Vagina (tissue), 2 donors: ENCODE measurements at places on chromosomes 7 and 10. TPM values are rescaled to one million over a fixed set of nuclear protein-coding genes. Genes with fewer than 3 reads are reported as not detected.

GRCh38 chr7:148609045-148609725 lies 18.6 kb downstream of the C7orf33 start:
- DNase-seq, result no peak
- H3K4me3 ChIP-seq, result no peak overlapping the region
- H3K36me3 ChIP-seq, result no peaks in the 10 kb centered on the region
- H3K4me1 ChIP-seq, result no peaks in the 10 kb centered on the region
- no peak overlapping the region for H3K27ac ChIP-seq
- H3K27me3 ChIP-seq, result no peaks in the 10 kb centered on the region

DNA sequence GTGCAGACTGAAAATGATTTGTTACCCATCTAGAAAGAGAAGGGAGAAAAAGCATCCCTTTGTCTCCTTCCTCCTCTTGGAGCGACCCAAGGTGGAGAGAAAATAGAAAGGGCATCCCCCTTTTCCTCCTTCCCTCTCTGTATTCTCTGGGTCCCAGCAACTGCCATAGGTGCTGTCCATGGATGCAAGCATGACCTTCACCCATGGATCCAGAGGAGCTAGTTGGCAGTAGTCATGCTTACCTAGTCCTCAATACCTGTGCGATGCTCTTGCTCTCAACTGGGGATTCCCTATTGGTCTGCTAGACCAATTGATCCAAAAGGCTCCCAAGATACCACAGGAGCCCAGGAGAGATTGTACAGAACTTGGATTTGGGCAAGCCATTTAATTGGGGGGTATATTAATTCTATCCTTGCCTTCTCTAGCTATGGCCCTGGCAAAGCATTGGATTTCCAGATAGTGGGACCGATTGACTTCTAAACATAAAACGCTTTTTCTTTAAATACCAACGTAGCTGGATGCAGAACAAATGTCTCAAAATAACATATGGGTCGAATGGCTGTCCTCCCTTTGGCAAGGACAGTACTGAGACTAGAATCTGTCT lies 547.8 kb upstream of the IGFBP3 start:
- no peaks in the 10 kb centered on the region for H3K36me3 ChIP-seq
- H3K4me3 ChIP-seq, result no peak overlapping the region
- H3K4me1 ChIP-seq, result no peaks in the 10 kb centered on the region
- no peak for DNase-seq
- H3K27me3 ChIP-seq, result no peaks in the 10 kb centered on the region
- no peak overlapping the region for H3K27ac ChIP-seq

DNA sequence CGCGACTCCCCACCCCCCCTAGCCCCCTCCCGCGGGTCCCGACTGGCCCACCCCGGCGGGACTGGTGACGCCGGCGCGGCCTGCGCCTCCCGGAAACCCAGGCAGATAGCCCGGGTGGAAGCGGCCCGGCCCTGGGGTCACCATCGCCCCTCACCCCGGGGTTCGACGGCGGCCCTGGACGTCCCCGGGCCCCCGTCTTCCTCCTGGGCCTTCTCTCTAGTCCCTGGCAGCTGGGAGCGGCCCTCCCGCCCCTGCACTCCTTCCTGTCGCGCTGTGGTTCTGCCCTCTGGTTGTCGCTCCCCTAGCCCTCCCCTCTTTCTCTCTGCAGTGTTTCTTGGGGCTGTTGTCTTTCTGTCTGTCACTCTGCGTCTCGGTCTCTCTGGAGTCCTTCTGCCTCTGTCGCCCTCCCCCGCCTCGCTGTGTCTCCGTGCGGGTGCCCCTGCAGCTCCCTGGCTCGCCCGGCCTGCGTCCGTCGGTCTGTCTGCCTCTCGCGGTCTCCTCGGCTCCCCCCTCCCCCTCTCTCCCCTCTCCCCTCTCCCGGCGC lies 90.5 kb upstream of the PAX2 start:
- no peak for DNase-seq
- H3K27ac ChIP-seq, result no peak overlapping the region
- H3K27me3 ChIP-seq, result peaks cover 28% of the 10 kb centered on the region
- H3K4me1 ChIP-seq, result peaks cover 27% of the 10 kb centered on the region
- no peak overlapping the region for H3K4me3 ChIP-seq

DNA sequence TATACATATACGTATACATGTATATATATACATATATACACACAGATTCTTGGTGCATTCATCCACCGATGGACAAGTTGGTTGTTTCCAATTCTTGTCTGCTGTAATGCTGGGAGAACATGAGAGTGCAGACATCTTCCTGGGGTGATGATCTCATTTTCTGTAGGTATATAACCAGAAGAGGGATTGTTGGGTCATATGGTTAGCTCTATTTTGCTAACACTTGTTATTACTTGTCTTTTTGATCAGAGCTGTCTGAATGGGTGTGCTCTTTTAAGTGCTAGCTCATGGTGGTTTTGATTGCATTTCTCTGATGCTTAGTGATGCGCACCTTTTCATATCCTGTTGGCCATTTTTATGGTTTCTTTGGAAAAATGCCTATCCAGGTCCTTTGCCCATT lies 106.4 kb downstream of the TAX1BP1 start:
- no peak overlapping the region for H3K4me3 ChIP-seq
- DNase-seq, result no peak
- H3K27me3 ChIP-seq, result no peaks in the 10 kb centered on the region
- no peak overlapping the region for H3K27ac ChIP-seq
- H3K4me1 ChIP-seq, result peaks cover 12% of the 10 kb centered on the region

DNA sequence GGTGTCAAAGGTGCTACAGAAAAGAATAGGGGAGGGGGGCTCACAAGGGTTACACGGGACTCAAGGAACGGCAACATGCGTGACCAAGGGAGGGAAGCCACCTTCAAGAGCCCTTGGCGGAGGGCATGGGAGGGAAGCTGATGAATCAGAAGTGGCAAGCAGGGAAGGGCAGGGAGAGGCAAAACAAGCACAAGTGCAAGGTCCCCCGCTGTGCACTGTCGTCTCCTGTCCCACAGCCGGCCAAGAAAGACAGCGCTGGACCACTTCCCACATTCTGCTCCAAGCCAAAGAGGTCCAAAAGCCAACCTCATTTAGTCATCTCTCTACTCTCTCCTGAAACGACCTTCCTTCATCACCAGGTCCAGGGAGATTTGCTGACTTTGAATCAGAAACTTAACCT lies 102.7 kb downstream of the CALN1 start:
- no peak overlapping the region for H3K4me3 ChIP-seq
- no peaks in the 10 kb centered on the region for H3K36me3 ChIP-seq
- H3K4me1 ChIP-seq, result no peaks in the 10 kb centered on the region

DNA sequence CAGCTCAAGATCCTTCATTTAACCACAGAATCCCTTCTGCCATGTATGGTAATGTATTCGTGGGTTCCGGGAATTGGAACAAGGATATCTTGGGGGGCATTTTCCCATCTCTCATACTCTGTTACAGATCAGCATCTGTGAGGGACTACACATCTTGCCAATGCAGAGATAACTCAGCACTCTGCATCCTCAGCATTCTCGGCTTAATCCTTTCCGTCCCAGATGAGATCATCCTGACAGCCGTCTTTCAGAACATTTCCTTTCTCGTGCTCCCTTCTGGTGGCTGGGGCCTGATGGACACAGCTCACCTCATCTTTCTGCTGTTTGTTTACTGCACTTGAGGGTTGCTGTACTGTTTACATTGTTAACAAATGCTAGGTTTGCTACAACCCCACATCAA lies 25.3 kb downstream of the FKBP6 start:
- no peaks in the 10 kb centered on the region for H3K36me3 ChIP-seq
- H3K4me1 ChIP-seq, result peaks cover 6% of the 10 kb centered on the region
- H3K27ac ChIP-seq, result no peak overlapping the region
- H3K27me3 ChIP-seq, result no peaks in the 10 kb centered on the region

DNA sequence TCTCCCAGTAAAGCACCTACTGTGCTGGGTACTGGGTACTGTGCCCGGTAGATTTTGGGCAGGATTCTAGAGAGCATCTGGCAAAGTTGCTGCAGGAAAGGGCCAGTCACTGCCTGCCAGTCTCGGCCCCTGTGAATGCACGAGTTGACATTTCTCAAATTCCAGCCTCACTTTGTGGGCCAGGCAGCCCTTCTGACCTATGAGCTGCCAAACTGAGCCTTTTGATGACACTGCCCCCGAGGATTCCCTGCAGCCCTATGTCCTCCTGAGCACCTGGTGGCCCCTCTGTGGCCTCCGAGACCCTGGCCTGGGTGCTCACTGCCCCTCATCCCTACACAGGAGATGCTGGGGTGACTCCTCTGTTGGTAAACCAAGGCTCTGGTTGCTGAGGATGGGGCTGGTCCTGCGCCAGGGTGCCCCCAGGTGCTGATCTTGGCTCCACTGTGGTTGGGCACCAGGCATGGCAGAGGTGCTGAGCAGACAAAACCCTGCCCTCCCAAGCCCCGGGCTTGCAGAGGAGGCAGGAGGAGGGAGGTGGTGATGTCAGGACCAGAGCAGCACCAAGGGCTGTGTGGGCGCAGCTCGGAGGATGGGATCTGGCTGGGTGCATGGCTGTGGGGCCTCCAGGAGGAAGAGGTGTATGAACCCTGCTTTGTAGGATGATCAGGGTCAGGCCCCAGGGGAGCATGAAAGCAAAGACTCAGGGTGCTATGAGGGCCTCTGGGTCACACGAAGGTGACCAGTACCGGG lies 16.2 kb downstream of the LHPP start:
- H3K4me3 ChIP-seq, result no peak overlapping the region
- H3K4me1 ChIP-seq, result no peaks in the 10 kb centered on the region
- no peaks in the 10 kb centered on the region for H3K27me3 ChIP-seq

Gene TRIL
- 11.0 TPM for total RNA-seq

Gene SFTPA2
- total RNA-seq, result 0.74 TPM

Gene ZNF107
- total RNA-seq, result 9.3 TPM

Gene EFCAB10
- not detected for total RNA-seq
